ENCODE measurements at places on chromosomes 2 and 18. TPM values are rescaled to one million over a fixed set of nuclear protein-coding genes. Genes with fewer than 3 reads are reported as not detected.

DNA sequence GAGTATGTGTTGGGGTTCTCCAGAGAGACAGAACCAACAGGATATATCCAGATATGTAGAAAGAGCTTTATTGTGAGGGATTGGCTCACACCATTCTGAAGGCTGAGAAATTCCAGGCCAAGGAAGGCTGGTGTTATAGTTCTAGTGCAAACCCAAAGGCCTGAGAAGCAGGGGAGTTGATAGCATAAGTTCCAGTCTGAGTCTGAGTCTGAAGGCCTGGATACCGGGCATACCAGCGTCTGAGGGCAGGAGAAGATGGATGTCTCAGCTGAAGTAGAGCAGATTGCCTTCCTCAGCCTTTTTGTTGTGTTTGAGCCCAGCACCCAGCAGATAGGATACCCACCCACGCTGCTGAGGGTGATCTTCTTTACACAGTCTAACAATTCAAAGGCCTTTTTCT is 211.7 kb upstream of the RASGRP3 start:
- DNase-seq, result no peak

DNA sequence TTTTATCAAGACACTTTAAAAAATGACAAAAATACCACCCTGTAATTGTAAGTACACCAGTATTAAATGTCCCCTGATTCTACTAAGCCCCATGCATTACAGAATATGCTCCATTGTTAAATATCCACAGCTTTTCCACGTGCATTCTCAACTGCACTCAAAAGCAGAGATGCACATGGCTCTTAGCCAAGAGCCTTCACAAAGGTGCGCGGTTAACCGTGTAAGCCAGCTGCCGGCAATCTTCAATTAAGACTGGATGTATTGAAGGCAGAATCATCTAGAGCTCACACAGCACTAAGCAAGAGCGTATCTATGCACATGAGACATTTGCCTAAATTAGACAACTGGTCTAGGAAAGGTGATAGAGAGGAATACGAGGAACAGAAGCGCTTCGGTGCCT is 278.3 kb downstream of the NAPG start:
- DNase-seq, result no peak

DNA sequence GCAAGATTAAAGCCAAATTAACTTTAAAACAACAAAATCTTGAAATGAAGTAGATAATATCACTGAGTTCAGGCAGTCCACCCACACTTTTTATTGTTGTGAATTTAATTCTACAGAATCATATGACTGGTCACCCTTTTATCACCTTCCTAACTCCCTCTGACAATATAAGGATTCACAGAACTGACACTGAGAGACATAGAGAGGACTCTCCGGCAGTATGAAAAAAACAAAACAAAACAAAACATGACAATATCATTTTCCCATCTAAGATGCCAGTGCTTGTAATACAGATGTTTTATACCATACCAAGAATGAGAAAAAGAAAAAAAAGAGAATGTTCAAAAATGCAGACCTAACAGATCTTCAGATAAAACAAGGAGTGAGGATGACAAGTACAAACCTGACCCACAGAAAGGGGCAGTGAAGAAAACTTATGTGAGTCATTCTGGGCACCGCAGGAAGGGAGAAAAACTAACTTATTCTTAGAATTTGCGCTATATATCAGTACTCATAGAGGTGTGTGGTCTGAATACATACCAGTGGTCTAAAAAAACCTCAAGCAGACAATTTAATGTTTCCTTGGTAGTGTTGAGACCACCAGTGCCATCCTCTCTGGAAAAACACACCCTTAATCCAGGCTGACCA is 136.6 kb downstream of the ZAP70 start:
- DNase-seq, result no peak

- no peak for DNase-seq
Measured at GRCh38 chr2:127155947-127156346, 49.0 kb upstream of the BIN1 start.

- no peak for DNase-seq
Measured at GRCh38 chr2:100404411-100404810, 13.1 kb downstream of the CHST10 start.

- DNase-seq, result no peak
Measured at GRCh38 chr2:42930025-42930581, 137.7 kb upstream of the HAAO start.

DNA sequence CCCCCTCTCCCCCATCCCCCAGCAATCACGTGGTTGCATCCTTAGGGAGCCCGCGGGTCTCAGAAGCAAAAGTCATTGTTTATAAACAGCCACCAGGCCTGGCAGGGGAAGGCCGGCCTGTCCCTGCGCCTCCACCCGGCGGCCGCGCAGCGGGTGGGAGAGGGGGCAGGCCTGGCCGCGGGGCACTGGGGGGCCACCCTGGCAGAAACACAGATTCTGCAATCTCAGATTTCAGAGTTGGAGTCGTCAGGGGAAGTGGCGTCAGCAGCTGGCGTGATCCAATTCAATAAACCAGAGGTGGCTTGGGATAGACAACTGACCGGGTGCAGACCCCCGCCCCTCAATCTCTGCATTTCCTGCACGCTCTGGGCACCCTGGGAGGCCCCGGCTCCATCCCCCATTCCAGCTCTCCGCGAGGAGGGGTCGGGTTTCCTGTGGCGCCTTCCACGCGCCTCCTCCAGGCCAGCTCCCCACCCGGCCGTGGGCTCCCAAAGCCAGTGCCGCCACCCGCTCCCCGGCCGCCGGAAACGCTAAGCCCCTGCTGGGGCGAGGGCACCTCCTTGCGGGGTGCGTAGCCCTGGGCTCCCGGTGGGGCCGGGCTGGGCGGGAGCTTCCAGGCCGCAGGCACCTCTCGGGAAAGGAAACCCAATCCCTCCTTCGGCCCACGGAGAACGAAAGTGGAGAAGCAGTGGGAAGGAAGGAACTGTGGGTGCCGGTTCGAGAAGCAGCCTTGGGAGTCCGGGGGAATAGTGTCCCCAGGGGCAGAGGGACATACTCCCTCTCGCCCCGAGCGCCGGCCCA is 1.1 kb downstream of the BIN1 start:
- peak; percentile 80 for DNase-seq

DNA sequence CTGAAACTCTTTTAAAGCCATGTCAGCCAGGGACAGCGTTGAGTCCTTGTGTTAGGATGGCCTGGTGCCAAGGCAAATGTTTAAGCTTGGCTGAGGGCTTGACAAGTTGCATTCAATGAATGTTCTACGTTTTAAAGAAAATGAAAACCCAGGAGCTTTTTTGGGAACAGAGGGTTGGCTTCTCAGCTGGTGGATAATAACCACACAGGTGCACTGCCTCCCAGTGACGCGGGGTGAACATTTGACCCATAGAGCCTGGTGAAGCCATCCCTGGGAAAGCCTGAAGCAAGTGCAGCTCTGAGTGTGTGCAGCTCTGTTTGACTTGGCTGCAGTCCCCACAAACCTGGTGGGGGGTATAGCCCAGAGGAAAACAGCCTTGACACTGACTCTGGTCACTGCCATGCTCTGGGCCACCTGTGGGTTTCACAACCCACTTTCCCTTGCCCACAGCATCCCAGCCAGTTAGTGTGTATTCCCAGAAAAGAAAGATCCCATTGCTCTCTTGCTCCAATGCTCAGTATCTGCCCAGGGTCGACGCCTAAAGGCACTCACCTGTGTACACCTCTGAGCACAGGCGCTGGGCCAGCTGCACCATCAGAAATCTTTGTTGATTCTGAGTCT is 874.9 kb downstream of the RNF144A start:
- DNase-seq, result no peak

DNA sequence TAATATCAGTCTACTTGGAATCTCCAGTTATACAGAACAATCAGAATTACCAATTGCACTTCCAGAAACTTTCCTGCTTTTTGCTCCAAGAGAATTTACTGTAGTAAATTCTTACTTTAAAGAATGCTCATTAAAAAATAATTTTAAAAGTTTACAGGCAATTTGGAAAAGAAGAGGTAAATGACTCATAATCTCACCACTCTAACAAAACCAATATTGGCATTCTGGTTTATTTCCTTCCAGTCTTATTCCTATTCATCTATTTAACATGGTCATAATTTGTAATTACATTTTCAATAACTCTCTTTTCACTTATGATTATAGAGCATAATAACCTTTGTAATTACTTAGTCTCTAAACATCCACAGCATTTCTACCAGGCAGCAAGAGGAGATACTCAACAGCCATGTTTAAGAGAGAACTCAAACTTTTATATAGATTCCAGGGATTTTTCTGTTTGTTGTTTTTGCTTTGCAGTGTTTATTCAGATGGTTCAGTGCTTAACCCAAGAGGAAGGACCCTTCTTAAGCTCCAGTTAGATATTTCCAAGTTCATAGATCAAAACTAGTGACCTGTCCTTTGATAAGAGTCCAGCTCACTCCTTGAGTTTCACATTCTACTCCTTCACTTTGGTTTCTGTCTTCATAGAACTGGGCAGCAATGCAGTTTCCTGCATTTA is 464.7 kb downstream of the TXNL1 start:
- DNase-seq, result no peak

GRCh38 chr2:235050980-235051351 is 99.1 kb downstream of the SH3BP4 start:
- DNase-seq, result peak; percentile 89

DNA sequence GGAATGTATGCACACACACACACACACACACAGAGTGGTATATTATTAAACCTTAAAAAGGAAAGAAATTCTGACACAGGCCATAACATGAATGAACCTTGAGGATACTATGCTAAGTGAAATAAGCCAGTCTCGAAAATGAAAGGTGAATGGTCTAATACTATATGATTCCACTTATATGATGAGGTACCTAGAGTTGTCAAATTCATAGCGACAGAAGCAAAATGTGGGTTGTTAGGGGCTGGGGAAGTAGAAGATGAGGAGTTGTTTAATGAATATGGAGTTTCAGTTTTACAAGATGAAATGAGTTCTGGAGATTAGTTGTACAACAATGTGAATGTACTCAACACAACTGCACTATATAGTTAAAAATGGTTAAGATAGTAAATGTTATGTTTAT is 118.1 kb downstream of the ABCA12 start:
- no peak for DNase-seq

DNA sequence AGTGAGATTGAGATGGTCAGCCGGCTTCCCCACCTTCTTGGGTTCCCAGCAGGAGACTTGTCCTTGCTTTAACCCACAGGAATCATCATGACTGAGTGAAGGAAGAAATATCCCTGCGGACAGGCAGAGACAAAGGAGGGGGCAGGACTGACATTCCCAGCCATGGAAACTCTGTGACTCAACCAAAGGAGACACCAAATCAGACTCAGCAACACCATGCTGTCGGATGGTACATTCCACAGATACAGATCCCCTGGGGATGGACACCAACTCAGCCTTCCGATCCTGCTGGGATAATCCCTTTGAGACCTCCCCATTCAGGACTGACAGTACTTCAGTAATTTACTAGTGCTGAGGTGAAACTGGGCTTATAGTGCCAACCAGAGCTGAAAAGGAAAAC is 518.3 kb downstream of the XIRP2 start:
- DNase-seq, result no peak

GRCh38 chr2:174059178-174059883 is 94.2 kb upstream of the SP3 start:
- DNase-seq, result no peak

GRCh38 chr2:222547083-222547482 is 108.8 kb downstream of the FARSB start:
- DNase-seq, result no peak

DNA sequence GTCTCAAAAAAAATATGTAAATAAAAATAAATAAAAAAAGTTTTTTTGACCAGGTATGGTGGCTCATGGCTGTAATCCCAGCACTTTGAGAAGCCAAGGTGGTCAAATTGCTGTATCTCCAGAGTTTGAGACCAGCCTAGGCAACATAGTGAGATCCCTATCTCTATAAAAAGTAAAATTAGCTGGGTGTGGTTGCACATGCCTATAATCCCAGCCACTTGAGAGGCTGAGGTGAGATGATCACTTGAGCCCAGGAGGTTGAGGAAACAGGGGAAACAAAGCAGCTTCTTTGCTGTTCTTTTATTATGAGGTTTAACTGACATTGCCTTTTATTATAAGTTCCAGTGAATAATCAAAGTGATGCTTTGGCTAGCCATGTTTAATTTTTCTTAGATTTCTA is 25.0 kb downstream of the ACTR2 start:
- no peak for DNase-seq

GRCh38 chr2:524442-524841 is 152.8 kb downstream of the TMEM18 start:
- no peak for DNase-seq

- DNase-seq, result no peak
Measured at GRCh38 chr18:7255054-7255453, 24.2 kb downstream of the LRRC30 start.

GRCh38 chr2:19790291-19790690 is 111.5 kb downstream of the TTC32 start:
- no peak for DNase-seq

GRCh38 chr2:235879116-235879515 is 289.1 kb downstream of the GBX2 start:
- no peak for DNase-seq

GRCh38 chr2:119174216-119174992 is 15.9 kb upstream of the C1QL2 start:
- DNase-seq, result peak; percentile 72

DNA sequence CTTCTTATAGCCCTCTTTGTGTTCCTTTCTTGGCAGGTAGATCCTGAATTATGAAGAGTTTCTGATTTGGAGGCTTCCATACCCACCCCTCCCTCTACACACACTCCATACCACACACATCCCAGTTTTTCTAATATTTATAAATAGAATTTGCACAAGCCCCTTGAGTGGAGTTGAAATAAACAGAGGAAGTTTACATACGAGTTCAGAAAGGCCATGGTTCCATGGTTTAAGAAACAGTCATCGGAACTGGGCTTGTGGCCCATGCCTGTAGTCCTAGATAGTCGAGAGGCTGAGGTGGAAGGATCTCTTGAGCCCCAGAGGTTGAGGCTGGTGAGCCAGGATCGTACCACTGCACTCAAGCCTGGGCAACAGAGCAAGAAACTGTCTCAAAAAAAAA is 62.7 kb upstream of the TANC1 start:
- DNase-seq, result no peak

GRCh38 chr2:184308706-184309105 is 289.6 kb upstream of the ZNF804A start:
- no peak for DNase-seq

DNA sequence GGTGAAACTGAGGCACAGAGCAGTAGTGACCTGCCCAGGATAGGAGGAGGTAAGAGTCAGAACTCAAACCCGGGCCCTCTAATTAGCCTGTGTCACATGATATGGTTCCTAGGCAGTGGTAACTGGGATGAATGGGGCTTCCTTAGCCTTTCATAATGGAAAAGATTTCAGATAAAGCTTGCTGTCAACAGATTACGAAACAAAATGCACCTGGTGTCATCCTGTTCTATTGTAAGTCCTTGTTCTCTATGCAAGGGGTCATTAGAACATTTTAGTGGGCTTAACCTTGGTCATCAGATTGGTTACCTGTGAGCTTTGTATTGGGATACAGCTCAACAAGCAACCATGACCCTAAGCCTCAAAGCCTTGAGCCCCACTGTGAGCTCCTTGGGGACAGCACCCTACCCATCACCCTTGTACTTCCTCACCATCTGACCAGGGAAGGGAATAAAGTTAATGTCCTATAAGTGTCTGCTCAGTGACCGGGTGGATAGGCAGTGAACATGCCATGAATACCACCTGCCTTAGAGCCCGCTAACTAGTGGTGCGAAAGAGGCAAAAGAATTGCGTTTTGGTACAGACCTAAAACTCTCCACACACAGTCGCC is 70.3 kb upstream of the RMDN2 start:
- DNase-seq, result no peak

SGPP2 gene
- 0.03 TPM for polyA plus RNA-seq

SIX3 gene
- polyA plus RNA-seq, result 0.67 TPM

REG3A gene
- not detected for polyA plus RNA-seq

OTOS gene
- polyA plus RNA-seq, result not detected

TEX44 gene
- polyA plus RNA-seq, result not detected
